Epithelial cell of proximal tubule (primary cell): ENCODE measurements at places on chromosomes 4 and X. TPM values are rescaled to one million over a fixed set of nuclear protein-coding genes. Genes with fewer than 3 reads are reported as not detected.

DNA sequence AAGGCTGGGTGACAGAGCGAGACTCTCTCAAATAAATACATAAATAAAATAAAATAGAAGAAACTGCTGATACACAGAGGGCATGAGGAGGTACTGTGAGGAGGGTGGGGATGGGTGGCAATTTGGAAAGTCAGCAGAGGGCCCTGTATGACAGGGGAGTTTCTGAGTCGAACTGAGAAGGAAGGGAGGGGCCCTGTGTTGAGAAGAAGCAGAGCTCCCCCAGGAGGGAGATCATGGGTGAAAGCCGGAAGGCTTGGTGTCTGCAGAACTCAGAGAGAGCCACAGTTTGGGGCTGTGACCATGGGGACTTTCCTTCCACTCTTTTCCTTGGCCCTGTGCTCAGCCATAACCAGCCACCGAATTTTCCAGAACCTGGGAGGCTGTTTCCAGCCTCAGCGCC, 24.8 kb upstream of the AFAP1 start:
- no peak for DNase-seq

Gene ATP10D
- 9.7 and 10.8 TPM in 2 replicates for total RNA-seq

Gene SPANXA2
- total RNA-seq, result not detected in 2 replicates

Gene SMR3B
- total RNA-seq, result not detected in 2 replicates
